ENCODE measurements at places on chromosomes 4 and X.

DNA sequence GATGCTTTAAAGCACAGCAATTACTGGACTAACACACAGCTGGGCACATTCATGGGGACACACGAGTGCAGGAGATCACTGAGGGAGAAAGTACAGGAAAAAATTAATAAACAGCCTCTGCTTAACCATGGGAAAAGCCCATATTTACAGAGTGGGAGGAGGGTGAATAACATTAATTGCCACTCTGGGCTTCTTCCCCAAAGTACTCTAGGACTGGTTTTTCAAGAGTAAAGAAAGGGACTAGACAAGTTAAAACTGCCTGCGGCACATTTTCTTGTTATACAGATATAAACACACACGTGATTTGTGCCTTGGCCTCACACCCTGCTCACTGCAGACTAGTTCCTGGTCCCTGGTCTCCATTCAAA lies 179.7 kb upstream of the TET2 start:
- DNase-seq, result no peak

DNA sequence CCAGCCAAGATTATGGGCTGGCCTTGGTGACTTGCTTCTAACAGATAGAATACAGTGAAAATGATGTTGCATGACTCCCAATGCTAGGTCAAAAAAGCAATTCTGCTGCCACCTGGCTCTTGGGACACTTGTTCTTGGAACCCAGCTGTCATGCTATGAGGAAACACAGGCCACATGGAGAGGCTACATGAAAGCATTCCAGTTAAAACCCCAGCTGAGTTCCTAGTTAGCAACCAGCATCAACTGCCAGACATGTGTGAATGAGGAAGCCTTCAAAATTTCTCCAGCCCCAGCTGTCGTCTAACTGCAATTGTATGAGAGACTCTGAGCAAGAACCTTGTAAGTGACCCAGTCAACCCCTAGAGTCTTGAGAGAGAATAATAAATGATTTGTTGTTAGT lies 105.2 kb upstream of the FGF16 start:
- DNase-seq, result no peak

GRCh38 chr4:1039493-1040343 lies 28.3 kb downstream of the FGFRL1 start:
- DNase-seq, result no peak

DNA sequence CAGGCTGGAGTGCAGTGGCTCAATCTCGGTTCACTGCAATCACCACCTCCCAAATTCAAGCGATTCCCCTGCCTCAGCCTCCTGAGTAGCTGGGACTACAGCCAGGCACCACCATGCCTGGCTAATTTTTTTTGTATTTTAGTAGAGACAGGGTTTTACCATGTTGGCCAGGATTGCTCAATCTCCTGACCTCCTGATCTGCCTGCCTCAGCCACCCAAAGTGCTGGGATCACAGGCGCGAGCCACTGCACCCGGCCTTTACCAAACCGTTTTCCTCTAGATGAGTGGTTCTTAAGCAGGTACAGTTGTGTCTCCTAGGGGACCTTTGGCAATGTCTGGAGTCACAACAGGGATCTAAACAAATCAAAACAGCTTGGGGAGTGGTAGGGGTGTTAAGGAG lies 11.6 kb downstream of the AMELX start:
- DNase-seq, result no peak

DNA sequence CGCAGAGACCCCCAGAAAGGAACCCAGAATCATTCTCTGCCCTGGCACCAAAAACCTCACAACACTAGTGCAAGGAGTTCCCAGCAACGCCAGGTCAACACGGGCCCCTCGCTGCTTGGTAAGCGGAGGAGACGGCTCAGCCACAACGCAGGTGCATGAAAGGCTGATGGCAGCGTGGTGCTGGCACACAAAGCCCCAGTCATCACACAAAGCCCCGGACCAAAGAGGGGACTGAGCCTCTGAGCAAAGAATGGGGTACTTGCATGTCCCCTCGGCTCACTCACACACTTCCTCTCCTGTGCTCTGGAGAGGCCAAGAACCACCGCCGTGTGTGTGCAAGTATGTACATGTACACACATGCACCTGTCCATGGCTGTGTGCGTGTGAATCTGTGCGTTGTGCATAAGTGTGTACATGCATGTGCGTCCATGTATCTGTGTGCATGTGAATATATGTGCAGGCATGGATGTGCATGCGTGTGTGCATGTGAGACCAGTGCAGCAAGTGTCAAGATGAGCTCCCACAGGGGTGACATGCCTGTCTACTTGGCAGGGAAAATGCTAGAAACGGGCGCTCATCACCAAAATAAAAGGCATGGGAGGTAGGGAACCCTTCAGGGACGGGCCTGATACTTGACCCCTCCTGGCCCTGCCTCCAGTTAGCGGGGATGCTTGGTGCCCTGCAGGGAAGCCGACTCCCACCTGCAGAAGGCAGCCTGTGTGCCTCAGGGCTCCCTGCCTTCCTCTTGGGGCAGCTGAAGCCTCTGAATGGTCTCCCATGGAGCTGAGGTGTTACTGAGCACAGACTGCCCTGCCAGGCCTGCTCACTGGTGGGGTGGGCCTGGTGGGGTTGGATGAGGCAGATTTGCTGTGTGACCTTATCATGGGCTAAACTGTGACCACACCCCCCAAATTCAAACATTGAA lies 60.4 kb downstream of the ZFYVE28 start:
- no peak for DNase-seq

GRCh38 chrX:17613979-17614588 lies 123.2 kb upstream of the SCML1 start:
- DNase-seq, result no peak

GRCh38 chrX:123339221-123339905 lies 155.3 kb downstream of the GRIA3 start:
- no peak for DNase-seq

DNA sequence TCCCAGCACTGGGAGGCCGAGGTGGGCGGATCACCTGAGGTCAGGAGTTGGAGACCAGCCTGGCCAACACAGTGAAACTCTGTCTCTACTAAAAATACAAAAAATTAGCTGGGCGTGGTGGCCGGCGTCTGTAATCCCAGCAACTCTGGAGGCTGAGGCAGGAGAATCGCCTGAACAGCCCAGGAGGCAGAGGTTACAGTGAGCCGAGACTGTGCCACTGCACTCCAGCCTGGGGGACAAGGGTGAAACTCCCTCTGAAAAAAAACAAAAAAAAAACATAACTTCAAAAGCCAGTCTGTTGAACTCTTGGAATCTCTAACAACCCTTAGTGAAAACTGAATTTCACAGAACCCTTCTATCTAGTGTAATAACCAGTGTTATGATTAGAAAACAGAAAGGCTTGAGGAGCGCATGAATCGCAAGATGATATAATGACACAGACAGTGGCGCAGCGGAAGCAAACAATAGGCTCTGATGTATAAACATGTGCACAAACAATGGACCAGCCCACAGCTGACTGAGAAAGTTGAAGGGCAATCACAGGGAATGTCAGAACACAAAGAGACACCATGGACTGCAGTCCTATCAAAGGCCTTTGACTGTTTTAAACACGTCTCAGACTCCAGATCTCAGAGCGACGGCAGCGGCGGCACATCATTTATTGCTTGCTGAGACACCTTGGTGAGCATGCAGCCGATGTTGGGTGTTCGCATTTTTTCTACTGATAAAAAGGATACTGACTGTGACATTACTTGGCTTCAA lies 81.6 kb downstream of the NSUN7 start:
- no peak for DNase-seq

Data from NCI-H460 (cell line).